BJ (cell line): ENCODE measurements at places on chromosomes 12 and 14.

DNA sequence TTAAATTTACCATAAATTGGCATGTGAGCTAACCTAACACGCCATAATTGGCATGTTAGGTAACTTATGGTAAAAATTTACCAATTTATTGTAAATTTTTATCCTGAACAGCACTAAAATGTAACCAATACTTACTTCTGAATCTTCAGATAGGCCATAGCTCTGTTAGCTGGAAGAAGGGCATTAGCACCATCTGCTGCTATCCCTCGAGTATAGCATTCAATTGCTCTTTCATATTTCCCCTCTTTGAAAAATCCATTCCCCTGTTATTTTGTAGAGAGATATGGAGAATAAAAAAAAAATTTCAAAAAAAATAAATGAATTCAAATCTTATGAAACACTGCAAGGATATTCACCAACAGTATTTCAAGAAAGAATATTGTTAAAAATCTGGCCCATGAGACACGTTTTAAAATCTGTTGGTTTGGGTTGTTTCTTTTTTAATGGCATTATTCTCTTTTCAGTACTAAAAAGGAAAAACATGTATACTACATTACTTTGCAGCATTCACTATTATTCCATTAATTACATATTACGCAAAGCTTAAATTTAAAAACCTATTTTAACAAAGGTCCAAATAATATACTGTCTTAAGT is 19.1 kb downstream of the RPAP3 start:
- DNase-seq = no peak

GRCh38 chr12:4496145-4496838 is 42.4 kb upstream of the RAD51AP1 start:
- DNase-seq = no peak

DNA sequence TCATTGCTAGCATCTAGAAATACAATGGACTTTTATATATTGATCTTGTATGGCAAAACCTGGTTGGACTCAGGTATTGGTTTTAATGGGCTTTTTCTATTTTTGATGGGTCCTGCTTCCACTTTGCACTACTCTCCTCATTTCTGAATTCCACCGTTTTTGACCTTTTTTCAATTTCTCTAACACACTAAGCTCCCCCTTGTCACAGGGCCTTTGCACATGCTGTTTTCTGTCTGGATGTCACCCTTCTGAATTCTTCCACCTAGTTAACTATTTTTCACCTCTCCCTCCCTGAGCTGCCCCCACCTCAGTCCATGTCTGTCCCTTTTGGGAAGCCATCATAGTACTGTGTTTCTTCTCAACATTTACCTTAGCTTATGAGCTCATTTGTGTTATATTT is 112.7 kb upstream of the FRMD6 start:
- no peak for DNase-seq

GRCh38 chr12:110640275-110641025 is 26.5 kb downstream of the TCTN1 start:
- DNase-seq = no peak

- DNase-seq = no peak
Measured at GRCh38 chr12:52643233-52644077, 8.6 kb downstream of the KRT2 start.
